ENCODE measurements at places on chromosomes 7 and 10.

GRCh38 chr10:24889639-24890038 is 62.8 kb downstream of the PRTFDC1 start:
- no peak for DNase-seq

DNA sequence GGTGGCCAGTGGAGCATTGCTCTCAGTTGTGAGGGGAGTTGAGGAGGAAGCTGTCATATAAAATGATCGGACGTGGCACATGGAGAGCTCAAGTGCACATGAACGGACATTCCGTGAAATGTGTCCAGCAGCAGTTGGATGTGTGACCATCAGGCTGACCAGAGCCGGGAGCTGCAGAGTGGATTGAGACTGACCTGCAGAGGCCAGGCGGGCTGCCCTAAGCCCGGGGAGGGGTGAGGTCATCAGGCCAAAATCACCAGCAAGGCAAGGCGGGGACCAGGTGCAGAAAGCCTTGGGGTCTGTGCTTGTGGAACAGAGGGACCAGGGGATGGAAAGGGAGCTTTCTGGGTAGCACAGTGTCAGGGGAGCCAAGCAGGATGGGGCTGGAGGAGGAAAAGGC is 279.5 kb downstream of the CELF2 start:
- no peak for DNase-seq

- no peak for DNase-seq
Measured at GRCh38 chr10:98456043-98456570, 9.4 kb upstream of the HPS1 start.

DNA sequence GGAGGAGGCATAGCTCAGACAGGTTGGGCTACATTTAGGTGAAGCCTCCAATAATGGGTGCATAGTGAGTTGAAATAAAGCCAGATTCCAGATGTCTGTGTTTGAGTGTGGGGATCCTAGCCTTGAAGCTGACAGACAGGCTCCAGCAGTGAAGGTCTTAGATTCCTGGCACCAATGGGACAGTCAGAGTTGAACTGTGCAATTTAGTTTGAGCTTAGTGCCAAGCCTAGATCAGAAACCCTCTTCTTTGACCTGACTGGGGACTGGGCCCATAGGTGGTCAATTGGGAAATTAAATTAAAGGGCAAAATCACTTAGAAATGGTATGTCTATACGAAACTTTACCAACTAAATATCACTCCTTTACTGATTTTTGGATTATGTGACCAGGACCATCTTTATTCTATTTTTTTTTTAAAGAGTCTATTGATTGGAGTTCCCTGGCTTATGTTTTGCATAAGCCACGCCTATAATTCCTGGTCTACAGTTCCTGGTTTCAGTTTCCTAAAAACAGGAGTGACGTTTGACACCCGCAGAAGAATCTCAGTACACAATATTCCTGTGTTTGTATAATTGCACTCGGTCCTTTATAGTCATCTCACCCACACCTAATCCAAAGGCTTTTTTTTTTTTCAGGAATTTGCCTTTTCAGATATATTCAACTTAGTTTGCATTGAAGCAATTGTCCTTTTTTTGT is 201.4 kb downstream of the GFRA1 start:
- DNase-seq = no peak

DNA sequence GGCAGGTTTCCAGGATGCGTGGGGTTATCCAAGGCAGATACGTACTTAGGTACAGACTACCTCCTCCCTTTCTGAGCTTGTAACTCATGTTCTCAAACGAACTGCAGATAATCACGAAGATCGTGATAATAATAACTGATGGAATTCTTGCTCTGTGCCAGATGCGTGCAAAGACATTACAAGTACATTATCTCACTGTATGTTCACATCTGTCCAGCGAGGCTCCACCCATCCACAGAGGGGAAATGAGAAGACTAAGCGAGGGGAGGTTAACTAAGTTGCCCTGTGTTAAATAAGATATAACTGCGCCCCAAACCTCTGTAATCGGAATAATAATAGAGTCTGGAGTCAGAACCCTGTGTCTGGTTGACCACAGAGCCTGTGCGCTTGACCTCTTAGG is 1.9 kb downstream of the GALNT17 start:
- DNase-seq = no peak

DNA sequence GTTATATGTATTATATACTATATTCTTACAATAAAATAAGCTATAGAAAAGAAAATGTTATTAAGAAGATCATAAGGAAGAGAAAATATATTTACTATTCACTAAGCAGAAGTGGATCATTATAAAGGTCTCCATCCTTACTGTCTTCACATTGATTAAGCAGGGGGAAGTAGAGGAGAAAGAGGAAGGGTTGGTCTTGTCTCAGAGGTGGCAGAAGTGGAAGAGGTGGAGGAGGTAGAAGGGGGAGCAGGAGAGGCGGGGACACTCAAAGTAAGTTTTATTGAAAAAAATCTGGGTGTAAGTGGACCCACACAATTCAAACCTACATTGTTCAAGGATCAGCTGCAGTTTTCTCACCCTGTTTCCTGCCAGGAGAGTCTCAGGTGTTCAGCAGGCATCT is 28.9 kb upstream of the ERCC6 start:
- no peak for DNase-seq

GRCh38 chr10:70302292-70302691 is 18.5 kb upstream of the NPFFR1 start:
- no peak for DNase-seq

DNA sequence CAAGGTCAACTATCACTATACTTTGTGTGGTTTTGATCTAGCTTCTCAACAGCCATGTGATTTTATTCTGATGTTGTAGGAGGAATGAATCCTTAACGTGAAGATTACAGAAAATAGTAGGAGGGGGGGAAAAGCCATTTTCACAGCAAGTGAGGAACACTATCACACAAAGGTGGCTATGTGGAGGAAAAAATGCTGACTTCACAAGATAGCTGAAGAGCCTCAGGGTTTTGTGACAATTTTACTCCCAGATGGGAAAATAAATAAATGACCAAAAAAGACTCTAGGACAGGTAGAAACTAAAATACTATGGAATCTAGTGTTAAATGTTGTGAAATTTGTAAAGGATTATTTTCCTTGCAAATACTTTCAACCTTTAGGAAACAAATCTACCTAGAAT is 281.0 kb downstream of the ADRA2A start:
- DNase-seq = no peak

DNA sequence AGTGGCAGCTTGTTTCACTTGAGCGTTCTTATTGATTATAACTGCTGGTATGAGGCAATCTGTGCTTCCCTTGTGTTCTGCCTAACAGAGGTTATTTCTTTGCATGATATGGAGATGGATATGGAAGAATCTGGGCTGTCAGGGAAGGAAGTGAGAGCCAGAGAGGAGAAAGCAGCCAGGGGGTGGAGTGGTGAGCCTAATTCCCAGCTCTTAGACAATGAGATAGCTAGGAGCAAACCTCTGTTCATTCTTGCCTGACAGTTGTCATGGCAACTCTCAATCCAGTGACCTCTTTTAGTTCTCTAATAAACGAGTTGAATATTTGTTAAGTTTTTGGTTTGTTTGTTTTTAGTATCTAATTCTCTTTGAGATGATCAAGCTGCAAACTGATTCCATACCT is 214.3 kb downstream of the NRG3 start:
- no peak for DNase-seq

DNA sequence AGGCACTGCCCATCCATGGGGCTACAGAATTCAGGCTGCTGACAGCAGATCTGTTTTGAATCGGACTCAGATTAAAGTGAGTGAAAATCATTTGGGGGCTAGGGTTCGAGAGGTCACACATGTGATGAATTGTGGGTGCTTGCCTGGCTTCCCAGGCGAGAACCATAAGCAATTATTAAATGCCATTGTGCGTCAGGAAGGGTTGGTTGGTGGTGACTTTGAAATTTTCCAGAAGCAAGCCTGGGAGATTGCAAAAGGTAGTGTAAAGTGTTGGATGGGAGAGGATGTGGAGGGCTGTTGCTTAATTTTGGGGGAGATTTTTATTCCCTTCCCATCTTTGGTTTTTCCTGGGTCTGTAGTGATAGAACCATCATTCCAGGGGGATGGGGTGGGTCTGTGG is 34.6 kb downstream of the LRMDA start:
- no peak for DNase-seq

DNA sequence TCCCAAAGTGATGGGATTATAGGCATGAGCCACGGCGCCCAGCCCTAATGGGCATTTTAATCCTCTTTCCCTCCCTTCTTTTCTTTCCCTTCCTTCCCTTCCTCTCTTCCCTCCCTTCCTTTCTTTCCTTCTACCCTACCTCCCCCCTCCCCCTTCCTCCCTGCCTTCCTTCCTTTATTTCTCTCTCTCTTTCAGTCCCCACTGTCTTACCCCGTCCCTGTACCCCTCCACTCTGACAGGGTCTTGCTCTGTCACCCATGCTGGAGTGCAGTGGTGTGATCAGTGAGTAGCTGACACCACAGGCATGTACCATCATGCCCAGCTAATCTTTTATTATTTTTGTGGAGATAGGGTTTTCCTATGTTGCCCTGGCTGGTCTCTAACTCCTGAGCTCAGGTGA is 24.2 kb downstream of the LCOR start:
- DNase-seq = no peak

GRCh38 chr10:4068629-4069028 is 283.6 kb upstream of the KLF6 start:
- no peak for DNase-seq

- no peak for DNase-seq
Measured at GRCh38 chr10:60042262-60042661, 135.9 kb upstream of the CCDC6 start.

DNA sequence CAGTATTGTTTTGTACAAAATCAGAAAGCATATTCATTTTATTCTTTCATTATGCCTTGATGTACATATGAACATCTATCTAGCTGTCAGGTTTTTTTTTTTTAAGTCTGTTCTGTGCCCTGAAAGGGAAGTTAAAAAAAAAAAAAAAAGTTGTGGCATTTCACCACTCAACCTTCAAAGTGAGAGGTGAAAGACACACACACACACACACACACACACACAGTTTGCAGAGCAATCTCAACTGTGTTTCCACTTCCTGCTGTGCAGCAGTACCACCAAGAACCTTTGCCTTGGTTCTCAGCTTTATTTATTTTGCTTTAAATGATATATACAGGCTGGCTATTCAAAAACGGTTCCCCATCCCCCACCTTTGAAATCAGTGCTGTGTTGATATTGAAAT is 955.6 kb downstream of the GATA3 start:
- DNase-seq = no peak

DNA sequence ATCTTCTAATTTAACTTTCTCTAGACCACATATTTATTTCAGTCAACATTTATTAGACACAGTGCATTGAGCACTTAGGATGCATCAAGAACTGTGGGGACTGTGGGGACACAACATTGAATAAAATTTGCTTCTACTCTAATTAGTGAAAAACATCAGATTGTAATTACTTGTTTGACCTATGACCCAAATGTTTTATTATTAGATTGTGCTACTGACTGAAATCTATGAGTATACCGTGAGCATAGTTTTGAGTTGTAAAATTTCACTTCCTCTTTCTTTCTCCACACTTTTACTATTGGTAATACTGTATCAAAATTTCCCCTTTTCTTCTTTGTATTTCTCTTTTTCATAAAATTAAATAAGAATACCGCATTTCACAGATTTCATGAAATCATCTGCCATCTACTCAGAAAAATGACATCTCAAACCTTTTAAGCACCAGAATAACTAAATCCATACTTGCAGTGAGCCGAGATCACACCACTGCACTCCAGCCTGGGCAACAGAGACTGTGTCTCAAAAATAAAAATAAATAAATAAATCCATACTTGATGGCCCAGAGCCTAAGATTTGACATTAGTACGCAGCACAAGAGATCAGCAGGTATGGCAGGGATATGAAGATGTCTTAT is 25.4 kb upstream of the INPP5F start:
- no peak for DNase-seq

DNA sequence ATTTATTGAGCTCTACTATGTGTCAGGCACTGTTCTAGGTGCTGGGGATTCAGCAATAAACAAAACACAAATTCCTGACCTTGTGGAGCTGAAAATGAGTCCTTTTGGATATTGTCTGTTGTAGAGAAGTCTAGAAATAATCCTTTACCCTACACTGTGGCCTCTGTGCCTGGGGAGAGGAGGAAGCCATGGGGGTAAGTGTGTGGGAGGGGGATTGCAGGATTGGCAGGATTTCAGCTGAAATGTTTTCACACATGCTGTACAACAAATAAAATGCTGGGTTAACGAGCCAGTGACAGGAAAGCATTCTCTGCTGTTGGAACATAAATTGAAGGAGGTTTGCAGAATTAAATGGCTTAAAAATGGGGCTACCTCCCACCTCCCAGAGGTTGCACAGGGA is 189.4 kb downstream of the FANK1 start:
- no peak for DNase-seq

- no peak for DNase-seq
Measured at GRCh38 chr10:45282061-45282460, 33.3 kb downstream of the OR13A1 start.

DNA sequence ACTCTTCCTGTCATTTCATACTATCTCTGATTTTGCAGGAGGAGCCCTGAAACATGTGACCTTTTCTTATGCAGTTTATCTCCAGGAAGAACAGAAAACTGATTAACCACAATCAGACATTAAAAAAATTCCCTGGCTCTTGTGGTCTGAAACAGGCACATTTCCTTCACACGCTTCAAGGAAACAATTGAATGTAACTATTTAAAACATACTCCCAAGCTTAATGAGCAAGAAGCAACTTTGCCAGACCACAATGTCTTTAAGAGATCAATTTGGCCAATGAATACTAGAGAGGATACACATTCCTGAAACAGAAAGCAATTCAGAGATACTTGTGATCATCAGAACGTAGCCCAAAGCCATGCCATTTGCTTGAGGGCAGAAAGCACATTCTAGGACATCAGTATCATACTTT is 65.8 kb downstream of the PIP4K2A start:
- no peak for DNase-seq

- no peak for DNase-seq
Measured at GRCh38 chr7:29841926-29842701, 35.8 kb downstream of the WIPF3 start.

DNA sequence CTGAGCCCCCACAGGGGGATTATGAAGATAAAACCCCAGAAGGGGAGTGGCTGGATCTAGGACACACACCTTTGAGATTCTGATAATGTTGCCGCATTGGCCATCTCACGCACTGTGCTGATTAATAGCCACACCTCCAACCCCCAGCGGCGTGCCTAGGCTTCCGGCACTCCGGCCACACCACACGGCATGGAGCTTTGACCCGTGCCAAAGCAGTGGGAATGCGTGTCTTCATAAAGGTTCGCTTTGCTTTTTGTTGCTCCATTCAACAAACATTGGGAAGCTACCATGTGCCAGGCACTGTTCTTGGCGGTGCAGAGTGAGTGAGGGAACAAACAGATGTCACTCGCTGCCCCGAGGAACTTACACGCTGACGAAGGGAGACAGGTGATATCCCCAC is 117.6 kb downstream of the TCERG1L start:
- DNase-seq = no peak

GRCh38 chr7:1290026-1290678 is 57.5 kb downstream of the UNCX start:
- DNase-seq = no peak

- DNase-seq = no peak
Measured at GRCh38 chr10:102452672-102453340, 1.5 kb upstream of the C10orf95 start.
